ENCODE measurements at places on chromosomes 11 and 22. TPM values are rescaled to one million over a fixed set of nuclear protein-coding genes. Genes with fewer than 3 reads are reported as not detected.

DNA sequence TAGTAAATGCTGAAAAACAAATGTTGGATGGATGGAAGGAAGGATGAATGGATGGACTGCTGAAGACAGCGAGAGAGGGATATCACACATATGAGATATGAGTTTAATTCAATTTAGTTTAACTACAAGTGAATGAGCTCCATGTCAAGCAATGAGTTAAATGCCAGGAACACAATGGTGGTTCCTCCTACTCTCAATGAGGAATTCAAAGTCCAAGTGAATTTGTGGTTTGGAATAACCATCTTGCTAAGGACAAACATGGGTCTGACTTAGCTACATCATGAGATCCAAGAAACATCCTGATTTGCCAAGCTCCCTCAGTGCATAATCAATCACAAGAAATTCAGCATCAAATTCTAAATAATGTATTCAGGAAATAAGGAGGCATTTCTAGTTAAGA is 26.1 kb upstream of the PPP2R1B start:
- DNase-seq: no peak

Gene TP53AIP1
- total RNA-seq: 0.37 TPM

Gene PRCP
- 27.4 TPM for total RNA-seq

GRCh38 chr11:94302776-94303175 is 1.6 kb upstream of the IZUMO1R start:
- DNase-seq: no peak

Gene ZFP91
- total RNA-seq: 73.9 TPM

DNA sequence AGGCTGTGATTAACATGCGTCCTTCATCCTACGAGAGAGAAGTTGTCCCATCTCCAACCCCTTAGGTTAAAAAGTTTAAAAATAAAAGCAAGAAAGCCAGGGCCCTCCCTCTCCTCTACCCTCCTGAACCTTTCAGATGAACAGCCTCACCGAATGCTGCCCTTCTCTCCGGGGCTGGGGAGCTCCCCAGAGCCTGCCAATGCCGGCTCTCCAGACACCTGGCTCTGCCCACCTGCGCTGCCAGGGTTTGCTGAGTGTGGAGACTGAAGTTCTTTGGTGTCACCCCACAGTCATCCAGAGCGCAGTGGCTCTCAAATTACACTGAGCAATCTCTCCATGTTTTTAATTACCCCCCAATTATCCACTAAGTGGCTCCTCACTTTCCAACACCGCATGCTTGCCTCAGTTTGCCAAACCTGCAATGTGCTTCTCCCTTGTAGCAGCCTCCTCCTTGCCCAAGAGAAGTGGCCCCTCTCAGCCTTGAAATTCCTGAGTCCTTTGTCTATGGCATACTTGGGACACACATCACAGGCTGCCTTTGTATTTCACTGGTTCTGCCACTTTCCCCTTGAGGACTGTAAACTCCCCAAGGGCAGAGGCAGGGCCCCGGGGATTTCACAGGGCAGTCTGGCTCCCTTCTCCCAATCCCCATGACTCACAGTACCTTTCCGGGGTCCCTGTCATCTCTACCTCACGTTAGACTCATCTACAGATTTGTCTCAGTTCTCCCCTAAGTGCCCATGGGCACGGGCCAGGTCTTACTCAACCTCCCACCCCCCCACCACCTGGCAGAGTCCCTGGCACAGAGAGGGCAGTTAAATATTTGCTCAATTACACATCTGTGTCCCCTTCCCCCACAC is 2.0 kb downstream of the MYH9 start:
- DNase-seq: no peak

Gene RHOD
- total RNA-seq: 10.0 TPM

- no peak for DNase-seq
Observed at GRCh38 chr11:12581416-12581815, 92.8 kb upstream of the TEAD1 start.

GRCh38 chr22:49881856-49882255 is 28.2 kb downstream of the ZBED4 start:
- no peak for DNase-seq

- no peak for DNase-seq
Observed at GRCh38 chr11:132052904-132053303, 682.5 kb downstream of the NTM start.

GRCh38 chr11:119697882-119698281 is 31.1 kb downstream of the NECTIN1 start:
- DNase-seq: no peak

GRCh38 chr11:98600103-98600502 is 420.6 kb upstream of the CNTN5 start:
- no peak for DNase-seq

DNA sequence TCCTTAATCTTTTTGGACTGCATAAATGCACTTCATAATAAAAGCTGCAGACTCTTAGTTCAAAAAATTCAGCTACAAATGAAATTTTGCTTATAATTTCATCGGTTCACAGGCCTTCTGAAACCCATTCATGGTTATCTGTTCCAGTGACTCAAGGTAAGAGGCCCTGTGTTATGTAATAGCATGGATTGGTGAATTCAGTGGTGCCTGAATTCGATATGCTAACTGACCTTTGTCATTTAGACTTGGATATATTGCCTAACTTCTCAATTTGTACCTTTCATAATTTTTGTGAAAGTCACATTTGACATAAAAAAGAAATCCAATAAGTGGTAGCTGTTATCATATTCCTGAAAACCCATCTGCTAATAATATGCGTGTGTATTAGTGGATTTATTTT is 349.9 kb upstream of the KIRREL3 start:
- no peak for DNase-seq

- DNase-seq: no peak
Observed at GRCh38 chr11:16792426-16792825, 54.0 kb downstream of the C11orf58 start.

Gene OR4S2
- total RNA-seq: not detected

DNA sequence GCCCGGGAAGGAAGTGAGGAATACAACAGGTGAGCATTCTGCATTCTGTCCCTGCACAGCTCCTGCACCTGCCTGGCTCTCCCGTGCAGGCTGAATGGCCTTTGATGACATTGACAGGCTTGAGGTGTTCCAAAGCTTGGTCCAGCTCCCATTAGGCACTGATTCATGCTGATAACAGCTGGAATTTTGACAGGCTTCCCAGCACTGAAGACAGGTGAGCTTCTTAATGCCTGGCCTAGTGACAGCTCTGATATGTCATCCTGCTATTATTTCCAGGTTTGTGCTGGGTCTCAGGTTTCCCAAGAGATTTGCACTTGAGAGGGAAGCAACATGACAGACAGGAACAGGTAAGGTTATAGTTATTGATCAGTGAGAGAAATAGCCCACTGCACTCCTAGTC is 58.0 kb upstream of the MTNR1B start:
- DNase-seq: no peak

All from left colon (tissue), 2 donors.